Colonic mucosa (tissue), 4 donors: ENCODE measurements at places on chromosomes 4 and X.

DNA sequence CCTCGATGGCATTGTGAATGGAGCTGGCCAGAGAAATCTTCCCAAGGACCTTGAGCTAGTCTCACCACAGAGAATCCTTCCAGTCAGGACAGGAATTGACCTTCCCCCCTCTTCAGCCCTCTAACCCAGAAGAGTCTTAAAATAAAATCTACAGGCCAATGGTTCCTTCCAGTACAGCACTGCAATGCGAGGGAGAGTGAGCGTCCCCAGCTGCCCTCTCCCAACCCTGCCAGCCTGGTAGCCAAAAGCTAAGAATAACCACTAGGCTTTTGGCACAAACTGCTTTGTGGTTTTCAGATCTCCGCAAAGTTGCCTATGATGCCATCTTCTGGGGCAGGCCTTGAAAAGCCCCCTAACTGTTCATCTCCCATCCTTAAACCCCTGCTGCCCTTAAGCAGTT is 175.1 kb downstream of the AR start:
- no peak for DNase-seq

- no peak for DNase-seq
Observed at GRCh38 chr4:168914095-168914494, 96.0 kb downstream of the CBR4 start.

GRCh38 chr4:109434007-109434971 is 674 bp downstream of the SEC24B start:
- peak; percentile 44 for DNase-seq

GRCh38 chr4:115418635-115419396 is 305.4 kb upstream of the NDST4 start:
- DNase-seq, result no peak

DNA sequence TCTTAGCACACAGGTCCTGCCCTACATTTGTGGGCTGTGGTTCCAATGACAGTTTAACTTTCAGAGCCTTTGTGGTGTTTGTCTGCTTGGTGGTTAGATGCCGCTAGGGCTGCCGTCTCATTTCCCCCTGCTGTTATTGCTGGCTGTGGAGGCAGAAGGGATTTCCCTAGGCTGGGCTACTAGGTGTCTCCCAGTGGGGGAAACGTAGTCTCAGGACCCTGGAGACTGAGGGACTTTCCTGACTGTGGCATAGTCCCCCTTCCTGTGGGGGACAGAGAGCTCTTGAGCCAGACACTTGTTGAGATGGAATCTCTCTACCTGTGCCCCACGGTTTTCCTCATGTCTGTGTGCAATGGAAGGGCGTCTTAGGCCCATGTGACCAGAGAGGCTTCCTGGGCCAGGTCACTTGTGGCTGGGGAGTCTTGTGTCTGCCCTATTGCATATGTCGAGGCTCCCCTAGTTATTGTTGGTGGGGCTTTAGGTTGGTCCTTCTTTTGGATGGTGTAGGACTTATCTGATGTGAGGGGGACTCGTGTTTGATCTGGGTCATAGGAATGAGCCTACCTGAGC is 68.2 kb downstream of the ARHGAP10 start:
- DNase-seq, result no peak

DNA sequence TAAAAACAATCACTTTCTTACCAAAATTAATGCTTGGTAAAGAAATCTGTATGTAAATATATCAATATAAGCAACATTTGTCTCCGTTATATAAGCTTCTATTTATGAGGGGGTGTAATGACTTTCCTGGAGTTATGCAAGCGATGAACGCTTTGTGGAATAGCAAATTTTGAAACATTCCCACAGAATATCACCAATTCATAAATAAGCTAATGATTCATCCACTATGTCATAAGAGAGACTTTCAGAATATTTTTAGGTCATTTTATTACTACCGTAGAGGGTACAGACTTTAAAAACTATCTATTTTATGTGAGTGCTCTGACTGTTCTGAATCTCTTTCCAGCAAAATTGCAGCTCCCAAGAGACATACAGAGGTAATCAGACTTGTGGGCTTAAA is 179.5 kb upstream of the FTHL17 start:
- DNase-seq, result no peak
